CD4-positive, CD25-positive, alpha-beta regulatory T cell (primary cell): ENCODE measurements at places on chromosomes 5 and 9. TPM values are rescaled to one million over a fixed set of nuclear protein-coding genes. Genes with fewer than 3 reads are reported as not detected.

DNA sequence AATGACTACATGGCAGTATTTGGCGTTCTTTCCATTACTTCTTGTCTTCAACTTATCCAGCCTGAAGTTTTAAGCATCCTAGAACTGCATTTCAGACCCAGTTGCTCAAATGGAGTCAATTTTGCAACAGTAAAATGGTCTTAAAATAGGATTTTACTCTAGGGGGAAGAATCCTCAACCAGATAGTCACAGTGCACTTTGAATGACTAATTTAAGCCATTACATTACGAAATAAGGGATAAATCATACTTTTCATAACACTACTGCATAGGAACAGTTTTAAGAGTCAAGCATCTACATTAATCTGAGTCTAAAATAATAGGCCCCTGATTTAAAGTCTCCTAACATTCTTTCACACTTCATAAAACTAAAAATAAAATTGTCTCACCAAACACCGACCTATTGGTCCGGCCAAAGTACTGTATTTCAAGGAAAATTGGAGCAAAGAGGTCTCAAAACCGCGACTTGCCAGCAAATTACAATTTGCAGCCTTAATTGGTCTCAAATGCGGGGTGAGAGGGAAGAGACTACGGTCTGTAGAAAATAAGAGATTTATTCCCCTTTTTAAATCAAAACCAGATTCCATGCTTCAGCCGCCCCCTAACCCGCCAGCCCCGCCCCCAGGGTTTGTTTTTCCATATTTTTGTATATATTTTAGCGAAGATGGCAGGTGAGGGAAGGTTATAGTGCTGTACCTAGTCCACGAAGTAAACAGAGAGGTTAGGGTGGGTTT lies 1.2 kb upstream of the SMARCA2 start:
- no peak for DNase-seq

EIF4E1B gene
- total RNA-seq = not detected

TMEM215 gene
- total RNA-seq = not detected

DNA sequence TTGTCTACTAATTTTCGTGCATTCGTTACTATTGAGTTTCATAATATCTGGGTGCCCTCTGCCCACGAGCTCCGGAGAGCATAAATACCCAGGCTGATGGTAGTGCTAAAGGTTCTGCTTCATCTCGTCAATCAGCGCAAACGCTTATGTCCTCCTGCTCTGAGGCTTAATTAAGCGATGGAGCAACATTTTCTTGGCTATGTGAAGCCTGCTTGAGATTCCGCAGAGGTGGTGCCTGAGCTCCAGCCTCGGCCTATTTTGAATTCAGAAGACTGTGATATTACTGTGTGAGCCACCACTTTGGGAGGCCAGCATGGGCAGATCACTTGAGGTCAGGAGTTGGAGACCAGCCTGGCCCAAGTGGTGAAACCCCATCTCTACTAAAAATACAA lies 44.8 kb downstream of the ANXA2R start:
- no peak for DNase-seq

DBH gene
- 0.12 TPM for total RNA-seq

- no peak for DNase-seq
Observed at GRCh38 chr5:61734001-61734400, 401.9 kb downstream of the ZSWIM6 start.

GRCh38 chr9:125343518-125344275 lies 82.1 kb downstream of the GAPVD1 start:
- DNase-seq = no peak

DNA sequence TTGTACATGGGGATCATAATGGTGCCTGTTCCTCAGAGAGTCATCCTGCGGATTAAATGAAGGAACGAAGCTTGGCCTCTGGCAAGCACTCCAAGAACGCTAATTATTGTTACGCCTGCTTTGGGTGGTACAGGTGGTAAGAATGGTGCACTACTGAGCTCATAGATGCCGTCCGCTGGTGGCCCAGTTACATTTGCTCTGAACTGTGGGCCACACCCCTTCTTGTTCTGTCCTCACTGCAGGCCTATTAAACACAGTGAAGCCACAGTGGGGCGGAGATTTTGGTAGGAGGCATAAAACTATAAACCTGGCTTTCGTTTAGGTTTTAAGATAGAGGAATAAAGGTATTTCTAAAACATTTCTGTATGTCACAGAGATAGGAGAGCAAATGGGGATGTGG lies 40.6 kb upstream of the FER start:
- no peak for DNase-seq

DNA sequence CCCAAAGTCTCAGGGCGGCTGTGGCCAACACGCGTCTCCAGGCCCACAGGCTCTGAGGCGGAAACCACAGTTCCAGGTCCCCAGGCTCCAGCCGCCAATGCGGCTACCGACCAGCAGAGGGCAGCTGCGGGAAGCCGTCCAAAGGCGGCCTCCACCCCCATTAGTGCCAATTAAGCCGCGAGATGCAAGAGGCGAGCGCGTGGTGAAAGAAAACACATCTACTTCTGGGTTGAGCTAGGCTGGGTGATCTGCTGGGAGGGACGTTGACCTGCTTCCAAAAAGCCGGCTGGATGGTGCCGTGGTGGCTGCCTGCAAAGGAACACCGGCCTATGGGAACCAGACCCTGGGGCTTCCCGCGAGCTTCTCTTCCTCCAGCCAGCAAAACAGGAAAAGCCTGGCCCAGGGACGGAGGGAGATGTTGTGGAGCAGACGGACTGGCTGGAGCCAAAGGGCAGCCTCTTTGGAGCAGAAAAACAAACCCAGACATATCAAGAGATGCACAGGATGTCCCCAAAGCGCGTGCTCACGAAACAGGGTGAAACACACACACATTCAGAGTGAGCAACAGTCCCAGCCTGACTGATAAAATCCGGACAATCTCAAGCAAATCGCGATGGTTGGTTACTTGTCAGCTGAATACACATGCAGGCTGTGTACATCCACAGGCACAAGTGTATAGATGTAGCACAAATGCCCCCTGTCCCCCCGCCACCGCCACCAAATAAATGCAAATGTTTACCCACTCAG lies 187.1 kb upstream of the BRINP1 start:
- no peak for DNase-seq

TMEM174 gene
- total RNA-seq = not detected

GRCh38 chr5:1137567-1138444 lies 25.9 kb upstream of the SLC12A7 start:
- DNase-seq = no peak

DNA sequence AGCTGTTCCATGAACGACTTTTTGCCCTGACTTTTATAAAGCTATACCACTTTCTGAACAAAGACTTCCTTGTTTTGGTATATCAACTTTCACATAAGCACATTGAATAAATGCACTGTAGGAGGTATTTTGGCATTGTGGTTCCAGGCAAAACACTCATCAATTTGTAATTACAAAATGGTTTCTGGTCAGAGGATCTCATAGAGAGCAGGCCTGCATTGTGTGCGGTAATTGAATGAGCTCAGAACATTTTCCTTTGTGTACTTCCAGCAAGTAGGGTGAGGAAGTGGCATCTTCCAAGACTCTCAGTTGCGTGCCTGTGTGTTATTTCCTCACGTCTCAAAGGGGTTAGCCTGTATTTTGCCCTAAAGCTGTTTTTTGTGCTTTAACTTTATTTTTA lies 89.2 kb downstream of the PDE6A start:
- DNase-seq = no peak

TUSC1 gene
- total RNA-seq = not detected

- no peak for DNase-seq
Observed at GRCh38 chr9:15778861-15779260, 226.0 kb downstream of the CCDC171 start.

OTP gene
- total RNA-seq = not detected

GRCh38 chr9:96667363-96667728 lies 12.2 kb upstream of the PRXL2C start:
- no peak for DNase-seq

DNA sequence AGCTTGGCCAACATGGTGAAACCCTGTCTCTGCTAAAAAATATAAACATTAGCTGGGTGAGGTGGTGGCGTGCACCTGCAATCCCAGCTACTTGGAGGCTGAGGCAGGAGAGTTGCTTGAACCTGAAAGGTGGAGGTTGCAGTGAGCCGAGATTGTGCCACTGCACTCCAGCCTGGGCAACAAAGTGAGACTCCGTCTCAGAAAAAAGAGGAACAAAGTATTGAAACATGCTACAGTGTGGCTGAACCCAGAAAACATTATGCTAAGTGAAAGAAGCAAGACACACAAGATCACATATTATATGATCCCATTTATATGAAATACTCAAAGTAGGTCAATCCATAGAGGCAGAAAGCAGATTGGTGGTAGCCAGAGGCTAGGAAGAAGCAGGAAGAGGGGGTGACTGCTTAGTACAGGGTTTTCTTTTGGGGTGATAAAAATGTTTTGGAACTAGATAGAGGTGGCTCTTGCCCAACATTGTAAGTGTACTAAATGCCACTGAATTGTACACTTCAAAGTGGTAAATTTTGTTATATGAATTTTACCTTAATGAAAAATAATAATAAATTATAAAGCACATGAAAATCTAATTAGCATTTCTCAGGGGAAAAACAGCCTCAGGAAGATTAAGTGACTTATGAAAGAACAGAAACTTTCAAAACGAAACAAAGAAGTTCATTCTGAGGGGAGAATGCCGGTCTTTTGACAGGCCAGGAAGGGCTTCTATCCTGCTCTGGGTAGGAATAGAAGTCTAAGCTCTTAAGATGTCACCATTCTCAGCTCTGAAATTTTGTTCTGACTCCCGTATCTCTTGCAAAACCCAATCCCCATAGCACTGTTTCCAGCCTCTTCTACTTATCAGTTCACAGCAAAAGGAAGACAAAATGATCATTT lies 161.1 kb upstream of the TBCA start:
- no peak for DNase-seq

DNA sequence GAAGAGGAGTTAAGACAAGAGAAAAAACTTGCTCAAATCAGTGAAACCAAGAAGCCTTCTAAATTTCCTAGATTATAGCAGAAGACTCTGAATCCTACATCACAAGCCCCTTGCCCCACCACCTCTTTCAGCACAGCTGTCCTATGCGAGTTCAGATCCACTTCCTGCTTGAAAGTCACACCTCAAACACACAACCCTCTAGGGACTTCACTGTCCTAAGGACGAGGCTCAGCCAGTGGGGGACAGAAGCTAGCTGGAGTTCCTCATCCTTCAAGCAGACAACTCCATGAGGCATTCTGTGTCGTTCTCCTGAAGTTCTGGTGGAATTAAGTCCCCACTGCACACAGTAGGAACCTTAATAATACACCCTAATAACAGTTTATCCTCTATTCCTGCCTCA lies 44.3 kb downstream of the NRG2 start:
- no peak for DNase-seq

DOCK2 gene
- total RNA-seq = 354 TPM

TIGD6 gene
- total RNA-seq = 2.8 TPM

GRCh38 chr5:123665822-123666371 lies 153.9 kb downstream of the CSNK1G3 start:
- DNase-seq = no peak

DAB2 gene
- 4.2 TPM for total RNA-seq

DNA sequence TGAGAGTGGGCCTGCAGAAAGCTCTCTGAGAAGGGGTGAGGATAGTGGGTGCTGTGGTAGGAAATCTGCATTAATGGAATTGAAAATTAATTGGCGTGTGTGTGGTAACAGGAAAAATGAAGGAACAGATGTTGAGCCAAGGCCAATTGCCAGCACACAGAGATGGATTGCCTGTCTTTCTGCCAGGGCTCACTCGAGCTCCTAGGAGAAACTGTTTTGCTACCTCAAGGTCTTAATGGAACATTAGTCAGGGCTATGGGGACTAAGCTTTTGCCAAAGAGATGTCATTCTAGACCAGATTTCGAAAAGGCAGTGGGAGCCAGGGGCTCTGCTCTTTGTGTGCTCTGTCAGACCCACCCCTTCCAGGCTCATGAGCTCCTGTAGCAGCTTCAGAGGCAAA lies 124.0 kb upstream of the EFNA5 start:
- no peak for DNase-seq

GRCh38 chr5:120449501-120449900 lies 14.6 kb upstream of the PRR16 start:
- no peak for DNase-seq

DNA sequence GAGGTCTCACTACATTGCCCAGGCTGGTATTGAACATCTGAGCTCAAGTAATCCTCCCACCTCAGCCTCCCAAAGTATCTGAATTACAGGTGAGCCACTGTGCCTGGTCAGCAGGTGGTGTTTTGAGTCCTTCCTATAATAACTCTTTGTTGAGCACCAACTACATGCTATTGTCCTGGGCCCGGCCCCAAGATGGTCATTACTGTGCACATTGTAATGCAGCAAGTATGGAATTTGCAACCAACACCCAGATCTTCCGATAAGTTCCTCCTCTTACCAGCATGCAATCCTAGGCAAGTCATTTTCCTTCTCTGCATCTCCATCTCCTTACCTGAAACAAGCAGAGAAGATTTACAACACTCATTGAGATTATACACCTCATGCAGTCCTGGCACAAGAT lies 510.3 kb upstream of the KLF4 start:
- DNase-seq = no peak

SLIT3 gene
- not detected for total RNA-seq

DNA sequence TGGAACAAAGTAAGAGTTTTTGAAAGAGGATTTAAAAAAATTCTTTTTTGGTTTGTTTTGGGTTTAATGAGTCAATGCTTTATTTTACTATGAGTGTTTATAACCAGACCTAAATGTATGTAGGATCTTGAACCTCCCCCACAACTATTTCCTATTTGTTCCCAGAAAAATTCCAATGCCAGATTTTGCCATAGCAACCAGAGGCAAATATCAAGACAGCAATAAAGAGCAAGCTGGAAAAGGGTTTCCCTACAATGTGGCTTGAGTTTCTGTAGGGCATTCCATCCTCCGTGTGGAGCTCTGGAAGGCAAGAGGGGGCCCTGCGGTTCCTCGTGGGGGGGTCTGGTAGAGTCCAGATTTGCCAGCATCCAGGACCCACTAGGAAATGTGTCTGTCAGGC lies 27.8 kb upstream of the GDNF start:
- DNase-seq = no peak

DNA sequence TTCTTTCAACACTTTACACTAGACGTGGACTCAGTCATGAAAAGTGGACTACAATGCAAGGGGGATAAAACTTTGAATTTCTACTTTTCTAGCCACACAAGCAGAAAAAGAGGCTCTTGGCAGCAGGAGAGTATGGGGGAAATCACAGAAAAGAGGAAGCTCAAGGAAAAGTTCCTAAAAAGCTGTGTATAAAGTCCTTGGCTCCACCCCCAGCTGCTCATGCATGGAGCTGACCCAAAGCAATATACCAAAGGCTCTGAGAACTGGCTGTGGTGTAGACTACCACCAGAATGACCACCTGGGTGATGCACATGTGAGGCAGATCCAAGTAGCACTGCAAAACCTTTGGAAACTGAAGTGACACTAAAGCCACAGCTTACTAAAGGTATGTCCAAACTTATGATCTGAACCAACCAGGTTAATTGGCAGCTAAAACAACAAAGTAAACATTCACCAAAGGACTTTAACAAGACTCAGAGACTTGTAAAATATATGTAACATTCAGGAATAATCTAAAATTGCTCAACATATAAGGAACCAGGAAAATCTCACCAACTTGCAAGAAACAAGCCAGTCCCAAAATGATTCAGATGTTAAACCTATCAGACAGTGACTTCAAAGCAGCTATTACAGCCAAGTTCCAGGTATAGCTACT lies 55.5 kb upstream of the RASGRF2 start:
- no peak for DNase-seq
